Retina (tissue), 1 donor: ENCODE measurements at places on chromosomes 1 and 21.
A peak's percentile ranks its signal among the peaks of the same experiment; 100 is the strongest.

DNA sequence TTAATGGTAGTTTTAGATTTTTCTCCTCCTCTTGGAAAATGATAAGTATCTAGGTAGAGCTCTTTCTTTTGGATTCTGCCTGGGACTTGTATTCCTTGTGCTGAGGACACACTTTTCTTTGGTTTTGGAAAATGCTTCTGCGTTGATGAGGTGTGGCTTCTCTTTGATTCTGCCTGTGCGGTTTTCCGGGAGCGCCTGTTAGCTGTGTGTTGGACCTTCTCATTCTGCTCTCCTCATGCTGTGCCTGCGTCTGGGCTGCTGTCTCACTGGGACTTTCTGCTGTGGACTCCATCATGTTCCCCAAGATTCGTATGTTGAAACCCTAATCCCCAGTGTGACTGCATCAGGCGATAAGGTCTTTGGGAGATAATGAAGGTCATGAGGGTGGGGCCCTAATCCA lies 21.0 kb downstream of the C1orf174 start:
- DNase-seq: no peak

DNA sequence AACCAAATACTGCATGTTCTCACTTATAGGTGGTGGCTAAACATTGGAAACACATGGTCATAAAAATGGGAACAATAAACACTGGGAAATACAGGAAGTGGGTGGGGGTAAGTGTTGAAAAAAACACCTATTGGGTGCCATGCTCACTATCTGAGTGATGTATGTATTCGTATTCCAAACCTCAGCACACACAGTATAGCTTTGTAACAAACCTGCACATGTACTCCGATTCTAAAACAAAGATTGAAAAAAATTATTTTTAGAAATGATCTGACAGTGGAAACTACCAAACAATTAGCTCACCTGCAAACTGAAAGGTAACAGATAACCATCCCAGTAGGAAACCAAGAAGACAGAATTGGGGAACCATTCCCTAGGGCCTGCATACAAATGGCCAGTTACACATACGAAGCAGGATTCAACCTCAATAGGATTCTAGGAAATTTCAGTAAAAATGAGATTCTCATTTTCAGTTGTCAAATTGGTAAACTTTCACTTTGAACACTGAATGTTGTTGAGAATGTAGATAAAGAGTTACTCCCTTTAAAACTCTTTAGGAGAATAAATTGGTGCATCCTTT lies 88.1 kb upstream of the LRRC8D start:
- DNase-seq: no peak

GRCh38 chr1:243921111-243921510 lies 71.1 kb upstream of the AKT3 start:
- DNase-seq: no peak

GRCh38 chr1:31122101-31122735 lies 56.7 kb upstream of the PUM1 start:
- DNase-seq: peak; percentile 38

DNA sequence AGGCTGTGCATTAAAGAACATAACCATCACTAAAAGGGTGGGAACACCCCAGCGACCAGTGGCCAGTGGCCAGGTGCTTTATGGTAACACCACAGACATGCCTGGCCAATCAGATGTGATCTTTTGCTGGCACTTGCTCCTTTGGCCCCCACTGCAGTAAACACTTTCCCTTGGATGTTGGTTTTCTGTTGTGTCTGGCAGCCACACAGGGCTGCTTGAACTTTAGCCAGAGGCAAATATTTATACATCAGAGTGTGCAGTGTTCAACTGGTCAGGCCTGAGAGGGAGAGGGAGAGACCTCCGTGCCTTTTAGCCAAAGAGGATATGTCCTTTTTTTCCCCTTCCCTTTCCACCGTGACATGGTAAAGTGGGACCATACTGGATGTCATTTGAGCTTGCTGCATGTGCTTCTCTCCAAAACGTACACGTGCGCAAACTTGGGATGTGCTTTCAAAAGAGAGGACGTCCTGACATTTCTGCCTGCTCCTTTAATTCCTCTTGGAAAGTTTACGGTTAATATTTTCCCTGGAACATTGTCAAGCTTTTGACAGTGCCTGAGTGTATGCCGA lies 101.2 kb downstream of the NFIA start:
- DNase-seq: no peak

DNA sequence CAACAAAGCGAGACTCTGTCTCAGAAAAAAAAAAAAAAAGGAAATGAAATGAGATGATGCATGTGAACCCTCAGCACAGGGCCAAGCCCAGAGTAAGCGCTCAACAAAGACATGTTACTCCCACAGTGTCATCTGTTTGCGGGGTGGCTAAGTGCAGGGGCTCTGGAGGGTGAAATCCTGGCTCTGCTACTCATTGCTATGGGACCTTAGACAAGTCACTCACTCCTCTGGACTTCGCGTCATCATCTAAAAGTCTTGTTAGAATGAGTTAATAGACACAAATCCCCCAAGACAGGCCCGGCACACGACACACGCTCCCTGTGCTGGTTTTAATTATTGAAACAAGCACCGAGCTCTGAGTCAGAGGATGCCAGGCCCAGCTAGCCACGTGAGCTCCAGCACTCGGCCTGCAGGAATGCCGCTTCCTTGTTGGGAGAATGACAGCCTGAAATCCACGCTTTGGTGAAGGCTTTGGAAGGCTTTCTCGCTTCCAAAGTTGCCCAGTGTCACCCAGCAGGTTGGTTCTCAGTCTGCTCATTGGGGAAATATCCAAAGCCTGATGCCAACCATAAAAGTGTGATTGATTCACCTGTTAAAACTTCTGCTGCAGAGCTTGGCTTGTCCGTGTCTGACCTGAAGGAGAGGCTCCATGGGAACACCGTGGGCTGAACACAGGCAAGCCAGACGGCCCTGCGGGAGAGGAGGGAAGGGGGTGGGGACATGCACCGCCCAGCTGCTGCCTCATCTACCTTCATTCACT lies 36.7 kb upstream of the TARDBP start:
- DNase-seq: peak; percentile 71

GRCh38 chr1:79554688-79555087 lies 548.2 kb upstream of the ADGRL4 start:
- DNase-seq: no peak

DNA sequence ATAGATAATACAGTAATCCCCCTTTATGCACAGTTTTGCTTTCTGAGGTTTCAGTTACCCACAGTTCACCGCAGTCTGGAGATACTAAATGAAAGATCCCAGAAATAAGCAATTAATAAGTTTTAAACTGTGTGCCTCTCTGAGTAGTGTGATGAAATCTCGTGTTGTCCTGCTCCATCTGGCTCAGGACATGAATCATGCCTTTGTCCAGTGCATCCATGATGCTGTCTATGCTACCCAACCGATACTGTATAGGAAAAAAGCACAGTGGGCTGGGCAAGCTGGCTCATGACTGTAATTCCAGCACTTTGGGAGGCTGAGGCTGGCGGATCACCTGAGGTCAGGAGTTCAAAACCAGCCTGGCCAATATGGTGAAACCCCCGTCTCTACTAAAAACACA lies 85.0 kb upstream of the SLC2A1 start:
- no peak for DNase-seq

DNA sequence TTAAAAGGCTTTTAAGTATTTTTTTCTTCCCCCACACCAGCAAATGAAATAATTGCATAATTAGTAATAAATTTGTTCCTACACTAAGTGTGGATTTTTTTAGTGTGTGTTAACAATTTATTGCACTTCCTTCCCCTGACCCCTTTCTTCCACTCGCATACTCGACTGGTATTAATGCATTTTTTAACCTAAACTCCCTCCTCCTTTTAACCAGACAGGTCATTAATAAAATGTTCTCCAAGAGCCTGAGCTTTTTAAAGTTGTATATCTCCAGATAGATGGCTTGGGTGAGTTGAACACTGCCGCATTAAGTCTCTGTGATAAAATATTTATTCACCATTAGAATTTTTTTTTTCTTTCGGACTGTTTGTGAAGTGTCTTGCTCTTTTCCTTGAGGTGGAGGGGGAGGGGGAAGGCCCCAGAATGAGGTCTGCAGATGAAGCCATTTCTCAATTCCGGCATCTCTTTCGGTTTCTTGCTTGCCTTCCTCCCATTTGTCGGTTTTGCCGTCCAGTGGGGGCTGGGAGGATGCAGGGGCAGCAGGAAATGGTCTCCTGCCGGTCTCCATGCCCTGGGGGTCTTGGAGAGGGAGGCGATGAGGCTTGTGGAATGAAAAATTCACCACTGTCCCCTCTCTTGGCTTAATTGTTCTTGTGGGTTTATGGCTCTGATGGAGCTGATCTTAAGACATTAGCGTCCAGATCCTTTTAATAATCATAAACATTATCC lies 64.1 kb upstream of the ACTL8 start:
- no peak for DNase-seq

GRCh38 chr1:156128654-156129597 lies 14.4 kb downstream of the LMNA start:
- DNase-seq: no peak

- no peak for DNase-seq
Measured at GRCh38 chr1:226798427-226799411, 59.6 kb upstream of the ITPKB start.

DNA sequence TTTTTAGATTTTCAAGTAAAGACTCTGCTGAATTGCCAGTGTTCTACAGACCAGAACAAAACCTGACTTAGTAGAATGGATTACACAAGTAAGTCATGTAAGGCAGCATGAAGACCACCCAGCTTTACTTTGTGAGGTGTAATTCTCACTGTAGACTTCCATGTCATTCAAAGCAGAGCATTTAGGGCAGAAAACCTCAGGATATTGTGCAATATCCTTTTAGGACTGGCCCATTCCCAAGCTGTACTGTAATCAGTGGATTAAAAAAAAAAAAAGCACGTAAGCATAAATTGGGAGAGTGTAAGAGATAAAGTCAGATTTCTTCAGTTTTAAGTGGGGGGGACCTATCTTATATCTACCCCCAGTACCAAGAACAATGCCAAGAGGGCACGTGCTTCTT lies 380.5 kb upstream of the PRMT6 start:
- DNase-seq: no peak

- DNase-seq: no peak
Measured at GRCh38 chr1:228207381-228207810, 448 bp upstream of the OBSCN start.

GRCh38 chr1:20733360-20733975 lies 965 bp upstream of the SH2D5 start:
- no peak for DNase-seq

GRCh38 chr1:162905174-162906158 lies 44.5 kb upstream of the CCDC190 start:
- no peak for DNase-seq

GRCh38 chr21:8990326-8991087 lies 1530.9 kb upstream of the TPTE start:
- no peak for DNase-seq

GRCh38 chr1:163315773-163316374 lies 5.9 kb upstream of the NUF2 start:
- no peak for DNase-seq
